ENCODE measurements at places on chromosomes 2 and 18.

DNA sequence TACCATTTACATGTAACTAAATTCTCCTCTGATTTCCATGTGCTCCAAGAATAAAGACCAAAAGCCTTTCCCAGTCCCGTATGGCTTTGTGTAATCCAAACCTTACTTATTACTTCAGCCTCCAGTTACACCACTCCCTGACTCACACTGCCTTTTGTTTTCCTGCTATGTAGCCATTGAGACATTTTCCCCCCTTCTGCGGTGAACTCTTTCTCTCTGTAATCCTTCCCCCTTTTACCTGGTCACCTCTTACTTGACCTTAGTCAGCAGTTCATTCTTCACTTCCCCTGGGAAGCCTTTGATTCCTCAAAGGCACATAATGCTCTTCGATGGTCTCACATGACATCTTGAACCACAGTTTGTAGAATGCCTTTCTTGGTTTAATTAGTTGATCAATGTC, 256.0 kb upstream of the FANCL start:
- DNase-seq: no peak

GRCh38 chr2:19670303-19670702, 231.5 kb downstream of the TTC32 start:
- DNase-seq: no peak

DNA sequence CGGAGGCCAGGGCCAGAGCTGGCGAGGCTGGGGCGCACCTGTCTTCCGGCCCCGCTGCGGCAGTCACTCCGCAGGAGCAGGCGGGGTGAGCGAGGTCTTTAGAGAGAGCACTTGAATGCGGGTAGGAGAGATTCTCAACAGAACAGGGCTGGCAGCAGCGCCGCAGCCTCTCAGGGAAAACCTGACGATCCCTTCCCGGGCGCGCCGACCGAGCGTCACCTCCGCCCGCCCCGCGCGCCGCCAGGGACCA, 526 bp downstream of the PRKRA start:
- peak; percentile 41 for DNase-seq

DNA sequence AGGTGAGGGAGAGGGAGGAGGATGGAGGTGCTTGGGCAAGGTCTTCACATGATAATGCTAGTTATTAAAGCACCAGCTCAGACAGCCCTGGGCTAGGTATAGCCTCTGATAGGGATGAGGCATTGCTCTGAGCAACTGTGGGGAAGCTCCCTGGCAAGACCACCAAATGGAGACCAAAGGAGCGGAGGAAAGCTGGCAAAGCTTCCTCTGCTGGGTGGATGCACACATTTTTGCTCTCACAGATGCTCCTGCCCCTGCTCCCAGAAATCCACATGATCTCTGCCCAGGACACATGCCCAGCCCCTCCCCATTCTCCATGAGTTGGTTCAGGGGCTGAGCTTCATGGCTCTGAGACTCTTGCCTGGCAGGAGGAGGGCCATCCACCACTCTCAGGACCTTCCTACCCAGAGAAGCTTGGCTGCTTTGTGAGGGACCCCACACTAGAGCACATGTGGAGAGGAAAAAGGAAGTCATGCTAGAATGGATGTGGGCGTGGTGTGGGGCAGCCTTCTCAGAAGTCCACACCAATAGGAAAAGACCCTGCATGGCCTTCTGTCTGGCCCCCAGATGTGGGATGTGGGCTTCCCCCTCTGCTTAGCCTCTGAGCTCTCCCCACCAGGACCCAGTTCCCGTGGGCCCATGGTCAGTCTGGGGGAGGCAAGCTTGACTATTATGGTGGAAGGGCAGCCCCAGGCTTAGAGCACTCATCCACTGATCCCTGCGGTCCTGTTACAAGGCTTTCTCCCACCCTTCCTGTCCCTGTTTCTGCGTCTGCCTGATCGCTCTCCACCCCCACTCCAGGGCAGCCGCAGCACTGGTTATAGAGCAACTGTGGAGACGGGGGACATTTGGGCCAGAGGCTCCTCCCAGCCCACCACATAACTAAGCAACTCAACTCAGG, 10.5 kb upstream of the CYP26B1 start:
- no peak for DNase-seq

DNA sequence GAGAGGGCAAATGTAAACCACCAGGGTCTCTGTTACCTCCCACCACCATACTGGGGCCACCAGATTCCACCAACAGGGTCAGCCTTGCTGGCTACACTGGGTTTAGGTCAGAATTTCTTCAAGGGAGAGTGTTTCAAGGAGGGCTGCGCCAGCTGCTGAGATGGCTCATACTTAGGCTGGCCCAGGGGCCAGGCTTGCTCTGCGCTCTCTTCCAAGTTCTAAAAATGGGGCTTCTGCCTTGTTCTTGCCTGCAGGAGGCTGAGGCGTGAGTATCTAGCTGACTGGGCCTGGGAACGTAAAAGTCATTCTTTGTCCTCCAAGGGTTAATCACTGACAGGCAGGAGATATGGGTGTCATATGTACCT, 28.1 kb downstream of the MRPL33 start:
- no peak for DNase-seq

GRCh38 chr2:228681426-228681825, 499.9 kb upstream of the SPHKAP start:
- DNase-seq: no peak

DNA sequence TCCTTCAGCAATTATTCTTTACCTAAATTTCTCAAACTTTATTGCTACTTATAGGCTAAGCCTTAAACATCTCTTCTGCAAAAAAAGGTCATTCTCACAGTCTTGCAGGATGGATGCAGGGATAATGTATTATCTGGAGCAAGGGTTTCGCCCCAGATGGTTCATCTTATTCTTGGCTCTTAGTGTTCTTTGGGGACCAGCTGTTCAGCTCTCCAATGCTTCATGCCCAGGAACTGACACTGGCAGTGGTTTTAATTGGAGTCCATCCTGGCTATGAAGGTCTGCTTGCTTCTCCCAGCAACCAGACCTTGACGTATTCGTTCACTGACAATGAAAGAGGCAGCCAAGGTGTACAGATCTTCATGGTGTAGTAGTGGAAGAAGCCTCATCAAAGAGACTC, 331.9 kb downstream of the SLC8A1 start:
- no peak for DNase-seq

GRCh38 chr2:28394331-28394877, 1.7 kb downstream of the FOSL2 start:
- no peak for DNase-seq

DNA sequence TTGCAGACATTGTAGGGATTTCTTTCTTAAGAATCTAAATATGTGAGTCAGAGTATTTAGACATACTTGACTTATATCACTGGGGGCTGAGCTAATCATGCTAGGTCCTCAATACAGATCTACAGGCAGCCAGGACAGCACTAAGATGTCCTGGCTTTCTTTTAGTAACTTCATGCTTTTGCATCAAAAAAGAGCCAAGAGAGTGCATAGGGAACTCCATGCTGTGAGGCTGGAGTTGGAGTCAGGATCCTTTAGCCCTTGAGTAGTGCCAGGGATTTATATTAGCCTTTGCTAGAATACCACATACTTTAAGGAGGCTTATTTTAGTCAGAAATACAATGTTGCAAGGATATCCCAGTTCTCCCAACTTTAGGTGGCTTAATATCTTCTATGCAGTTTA, 289.7 kb downstream of the CCDC85A start:
- DNase-seq: no peak

DNA sequence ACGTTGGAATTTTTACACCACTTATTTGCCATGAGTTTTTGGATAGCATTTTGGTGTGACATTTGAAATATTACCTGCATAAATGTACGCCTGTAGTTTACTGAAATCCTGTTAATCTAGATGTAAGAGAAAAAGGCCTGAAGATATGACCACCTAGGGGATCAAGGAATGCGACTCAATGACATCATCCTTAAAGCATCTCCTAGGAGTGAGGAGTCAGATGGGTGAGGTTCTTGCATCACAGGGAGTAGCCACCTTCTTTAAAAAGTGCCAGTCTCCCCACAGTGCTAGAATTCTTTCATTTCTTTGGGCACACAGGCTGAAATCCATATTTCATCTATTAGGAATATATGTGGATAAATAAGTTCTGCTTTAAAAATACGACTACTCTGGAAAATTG, 34.5 kb downstream of the ADCYAP1 start:
- no peak for DNase-seq

DNA sequence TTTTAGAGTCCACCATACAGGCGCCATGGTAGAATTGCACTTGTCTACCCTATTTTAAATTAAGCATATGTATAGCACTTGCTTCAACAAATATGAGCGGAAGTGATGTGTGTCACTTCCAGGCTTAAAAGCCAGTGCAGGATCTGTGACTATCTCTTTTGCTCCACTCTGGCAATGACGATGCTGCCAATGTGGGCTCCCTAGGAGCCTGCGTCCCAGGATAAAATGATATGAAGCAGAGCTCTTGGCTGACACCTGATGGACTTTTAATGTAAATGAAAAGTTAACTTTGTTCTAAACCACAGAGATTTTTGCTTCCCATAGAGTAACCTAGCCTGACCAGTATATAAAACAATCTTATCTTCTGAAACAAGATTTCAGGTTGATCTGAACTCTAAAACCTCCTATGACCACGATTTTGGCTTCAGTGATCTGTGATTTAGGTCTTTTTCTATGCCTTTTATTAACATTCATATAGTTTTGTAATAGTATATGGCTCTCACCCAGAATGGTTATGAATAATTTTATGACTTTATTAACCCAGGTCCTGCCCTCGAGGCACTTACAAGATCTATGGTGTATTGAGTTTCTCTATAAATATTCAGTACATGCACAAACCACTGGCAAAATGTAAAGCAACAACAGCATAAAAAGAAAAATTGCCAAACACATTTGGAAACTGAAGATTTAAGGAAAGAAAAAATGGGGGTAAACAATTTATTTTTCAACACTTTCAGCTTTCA, 422.5 kb upstream of the PIK3C3 start:
- DNase-seq: no peak

DNA sequence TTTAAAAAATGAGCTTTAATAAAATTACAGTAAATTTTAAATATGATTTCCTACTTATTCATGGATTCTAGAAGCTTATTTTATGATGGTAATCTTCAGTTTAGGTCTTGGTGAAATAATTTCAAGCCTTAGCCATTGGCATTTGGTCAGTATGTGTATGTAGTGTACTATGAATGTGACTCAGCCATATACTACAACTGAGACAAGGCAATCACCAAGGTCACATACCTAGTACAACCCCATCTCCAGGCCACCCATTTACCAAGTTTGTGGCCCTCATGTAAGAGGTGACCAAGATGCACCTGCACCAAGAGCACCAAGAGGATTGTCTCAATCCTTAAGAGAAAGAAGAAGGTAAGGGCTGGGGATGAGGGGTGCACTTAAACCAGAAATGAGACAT, 54.8 kb upstream of the FRZB start:
- no peak for DNase-seq

GRCh38 chr2:215365184-215365658, 53.4 kb downstream of the ATIC start:
- peak; percentile 5 for DNase-seq

GRCh38 chr2:120949027-120949956, 213.6 kb downstream of the GLI2 start:
- no peak for DNase-seq

DNA sequence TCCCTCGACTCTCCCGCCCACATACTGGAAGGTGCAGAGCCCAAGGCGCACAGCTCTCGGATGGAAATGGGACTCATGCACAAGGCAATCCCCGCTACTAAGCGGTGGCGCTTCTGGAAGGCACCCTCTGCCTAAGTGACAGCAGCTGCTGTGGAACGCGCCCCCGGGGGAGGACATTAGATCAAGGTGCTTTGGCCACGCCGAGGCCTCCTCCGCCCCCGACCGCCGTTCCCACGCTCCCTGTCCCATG, 202 bp downstream of the MCEE start:
- DNase-seq: peak; percentile 16

GRCh38 chr18:3172097-3172496, 47.7 kb downstream of the MYOM1 start:
- DNase-seq: no peak

DNA sequence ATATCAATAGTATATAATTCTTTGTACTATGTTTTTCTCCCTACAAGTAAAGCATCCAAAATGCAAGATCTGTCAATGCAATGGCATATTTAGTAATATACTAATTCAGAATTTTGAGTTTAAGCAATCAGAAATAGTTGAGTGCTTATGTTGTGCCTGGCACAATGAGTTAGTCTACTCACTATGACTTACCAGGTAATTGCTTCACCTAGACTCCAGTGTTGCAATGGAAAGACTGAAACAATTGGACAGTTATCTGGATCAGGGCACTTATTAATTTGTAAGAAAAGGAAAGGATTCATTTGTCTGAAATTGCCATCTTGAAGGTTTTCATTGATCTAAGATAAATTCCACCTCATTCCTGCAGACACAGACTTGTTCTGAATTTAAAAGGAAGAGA, 97.6 kb upstream of the TCF4 start:
- DNase-seq: no peak

- no peak for DNase-seq
Measured at GRCh38 chr18:43113220-43113895, 2.1 kb downstream of the RIT2 start.

DNA sequence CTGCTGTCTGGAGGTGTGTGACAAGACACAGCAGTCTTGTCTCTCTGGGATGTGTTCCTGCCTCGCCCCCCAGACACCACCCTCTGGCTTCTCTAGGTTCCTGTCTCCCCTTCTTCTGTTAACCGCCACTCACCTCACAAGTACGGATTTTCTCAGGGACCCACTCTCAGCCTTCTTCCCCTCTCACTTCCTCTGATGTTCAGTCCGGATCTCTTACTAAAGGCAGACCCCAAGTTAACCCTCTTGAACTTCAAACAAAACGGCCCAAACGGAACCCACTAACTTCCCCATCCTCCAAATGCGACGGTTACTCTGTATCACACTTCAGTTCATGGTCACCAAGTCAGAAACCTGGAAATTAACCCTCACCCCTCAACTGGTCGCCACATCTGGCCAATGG, 32.0 kb downstream of the B4GALT6 start:
- DNase-seq: no peak

Data from GM12891 (cell line).